ENCODE measurements at places on chromosomes 11 and 22.

GRCh38 chr22:43042101-43042780, 27.3 kb upstream of the PACSIN2 start:
- DNase-seq, result peak; percentile 69

GRCh38 chr11:56841210-56841810, 92.8 kb upstream of the OR9G4 start:
- DNase-seq, result peak; percentile 66

GRCh38 chr11:46677991-46678740, 22.3 kb downstream of the ARHGAP1 start:
- DNase-seq, result no peak

GRCh38 chr11:63768237-63769041, at the start of gene ZFTA:
ZFTA (minus strand) TSS chr11:63768775; CDS start chr11:63768622, 153 bp downstream.
- DNase-seq, result no peak

- DNase-seq, result peak; percentile 73
These were observed 126.5 kb downstream of the RASSF10 start for GRCh38 chr11:13135385-13136271.

DNA sequence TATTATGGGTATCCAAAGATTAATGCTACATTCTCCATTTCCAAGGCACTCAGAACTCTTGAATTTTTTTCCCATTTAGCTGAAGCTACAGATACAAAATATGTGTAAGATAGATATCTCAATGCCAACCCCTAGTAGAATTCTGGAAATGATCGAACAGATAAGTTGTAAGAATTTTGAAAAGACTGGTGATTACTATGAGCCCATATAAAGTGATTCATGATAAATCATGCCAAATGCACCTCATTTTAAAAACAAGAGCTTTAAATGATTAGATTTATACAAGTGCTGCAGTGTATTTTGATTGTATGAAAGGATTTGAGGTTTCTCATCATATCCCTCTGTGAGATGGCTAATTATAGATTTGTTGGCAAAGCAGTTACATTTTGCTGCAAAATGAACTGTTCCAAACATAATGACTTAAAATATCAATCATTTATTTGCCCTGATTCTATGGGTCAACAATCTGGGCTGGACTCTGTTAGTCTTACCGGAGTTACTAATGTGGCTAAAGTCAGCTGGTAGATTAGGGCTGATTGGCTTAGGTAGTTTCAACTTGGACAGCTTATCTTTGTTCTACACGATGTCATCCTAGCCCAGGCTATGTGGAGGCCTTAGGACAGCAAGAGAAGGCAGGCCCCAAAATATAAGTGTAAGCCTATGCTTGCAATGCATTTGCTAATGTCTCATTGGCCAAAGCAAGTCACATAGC, 3.4 kb downstream of the OR10V1 start:
- no peak for DNase-seq

GRCh38 chr11:112634551-112634950, 326.7 kb upstream of the NCAM1 start:
- DNase-seq, result no peak

DNA sequence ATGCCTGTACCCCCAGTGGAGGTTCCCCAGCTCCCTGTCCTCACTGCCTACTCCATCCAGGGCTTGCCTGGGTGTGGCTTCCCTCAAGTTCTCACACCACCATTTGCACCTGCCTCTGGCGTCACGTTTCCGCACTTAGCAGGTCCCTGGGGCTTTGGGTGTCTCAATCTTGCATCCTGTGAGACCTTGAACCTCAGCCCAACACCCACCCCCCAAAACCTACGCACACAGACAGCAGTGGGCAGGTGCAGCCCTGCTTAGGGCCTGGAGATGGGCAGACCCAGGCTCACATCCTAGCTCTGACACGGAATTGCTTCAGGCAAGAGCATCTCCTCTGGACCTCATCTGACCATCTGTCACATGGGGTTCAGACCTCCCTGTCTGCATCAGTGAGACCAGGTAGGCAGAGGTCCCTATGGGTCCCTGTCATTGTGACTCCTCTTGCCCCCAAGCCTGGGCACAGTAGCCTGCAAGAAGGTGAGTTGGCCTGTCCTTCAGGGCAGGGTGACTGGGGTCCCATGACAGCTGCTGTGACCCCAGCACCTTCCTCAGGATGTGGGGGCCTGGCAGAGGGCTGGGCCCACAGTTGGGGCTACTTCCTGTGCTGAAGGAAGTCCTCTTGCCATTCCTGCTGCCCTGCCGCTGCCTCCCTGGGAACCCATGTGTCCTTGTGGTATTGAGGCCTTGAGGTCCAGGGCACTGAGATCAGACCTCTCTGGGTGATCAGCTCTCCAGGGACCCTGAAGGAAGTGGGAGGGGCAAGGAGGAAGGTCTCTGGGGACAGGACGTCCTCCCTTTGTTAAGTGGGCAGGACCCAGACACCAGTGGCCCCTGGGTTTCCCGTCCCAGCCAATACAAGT, 2.0 kb downstream of the SIPA1 start:
- DNase-seq, result peak; percentile 47

- no peak for DNase-seq
These were observed 971.4 kb downstream of the BRD1 start for GRCh38 chr22:48856308-48856615.

GRCh38 chr11:114773541-114774338, 95.4 kb downstream of the NXPE2 start:
- no peak for DNase-seq

DNA sequence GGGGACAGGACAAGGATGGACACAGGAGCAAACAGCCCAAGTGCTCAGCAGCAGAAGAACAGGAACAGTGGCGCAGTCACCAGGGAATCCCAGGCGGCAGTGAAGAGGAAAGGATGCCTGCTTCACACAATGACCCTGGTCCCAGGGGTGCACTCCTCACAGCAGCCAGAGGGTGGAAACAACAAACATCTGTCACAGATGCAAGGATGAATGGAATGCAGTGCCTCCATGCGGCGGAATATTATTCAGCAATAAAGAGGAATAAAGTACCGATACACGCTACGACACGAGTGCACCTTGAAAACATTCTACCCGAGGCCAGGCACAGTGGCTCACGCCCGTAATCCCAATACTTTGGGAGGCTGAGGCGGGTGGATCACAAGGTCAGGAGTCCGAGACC, 12.7 kb downstream of the CSNK1E start:
- DNase-seq, result peak; percentile 18

- DNase-seq, result no peak
These were observed 85.1 kb downstream of the BMAL1 start for GRCh38 chr11:13362596-13363109.

DNA sequence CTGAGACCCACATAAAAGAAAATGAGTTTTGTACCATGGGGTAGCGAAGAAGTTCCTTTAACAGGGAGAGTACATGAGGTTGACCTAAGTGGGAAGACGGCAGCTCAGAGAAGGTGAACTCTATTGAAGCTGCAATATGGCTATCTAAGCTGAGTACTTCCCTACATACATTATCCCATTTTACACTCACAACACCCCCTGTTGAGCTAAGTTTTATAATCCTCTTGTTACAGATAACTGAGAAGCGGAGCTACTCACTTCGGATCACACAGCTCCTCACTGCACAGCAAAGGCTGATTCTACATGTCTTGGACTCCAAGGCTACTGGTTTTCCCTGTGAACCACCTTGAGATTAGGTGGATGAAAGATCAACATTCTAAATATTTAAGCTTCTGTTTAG, 8.2 kb upstream of the PIWIL4 start:
- DNase-seq, result no peak

- DNase-seq, result no peak
These were observed 53.6 kb downstream of the NAV2 start for GRCh38 chr11:19766206-19766605.
